ENCODE measurements at places on chromosomes 13 and 19.

GRCh38 chr13:83884141-83884540 lies 1.9 kb upstream of the SLITRK1 start:
- peaks cover 35% of the 10 kb centered on the region for H3K4me1 ChIP-seq
- H3K4me3 ChIP-seq = peak overlapping the region; percentile 89
- H3K27ac ChIP-seq = no peak overlapping the region

- H3K4me1 ChIP-seq = no peaks in the 10 kb centered on the region
- no peak overlapping the region for H3K27ac ChIP-seq
- DNase-seq = no peak
- peaks cover 10% of the 10 kb centered on the region for H3K27me3 ChIP-seq
- no peaks in the 10 kb centered on the region for H3K36me3 ChIP-seq
These were observed 222.4 kb downstream of the UQCRFS1 start for GRCh38 chr19:28990522-28990921.

- H3K27ac ChIP-seq = no peak overlapping the region
- H3K4me3 ChIP-seq = no peak overlapping the region
These were observed 23.1 kb downstream of the GAS6 start for GRCh38 chr13:113840541-113841352.

DNA sequence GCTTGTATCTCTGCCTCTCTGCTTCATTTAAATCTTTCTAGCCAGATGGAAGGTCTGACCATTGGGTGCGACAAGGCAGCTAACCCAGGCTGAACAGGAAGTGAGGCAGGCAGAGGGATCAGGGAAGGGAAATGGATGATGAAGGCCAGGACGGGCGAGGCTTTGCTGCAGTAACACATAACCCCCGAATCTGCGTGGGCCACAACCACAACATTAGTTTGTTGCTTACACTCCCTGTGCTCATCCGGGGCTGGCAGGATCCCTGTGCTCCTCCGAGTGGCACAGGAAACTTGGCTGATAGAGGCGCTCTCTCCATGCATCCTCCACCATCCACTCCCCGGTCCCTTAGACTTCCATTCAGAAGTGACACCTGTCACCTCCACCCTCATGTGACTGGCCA lies 1.1 kb upstream of the FLT3LG start:
- H3K36me3 ChIP-seq = peaks cover 5% of the 10 kb centered on the region
- peak overlapping the region; percentile 71 for H3K27ac ChIP-seq
- H3K27me3 ChIP-seq = peaks cover 25% of the 10 kb centered on the region
- DNase-seq = no peak
- H3K4me3 ChIP-seq = no peak overlapping the region

- no peaks in the 10 kb centered on the region for H3K4me1 ChIP-seq
- H3K27me3 ChIP-seq = peaks cover 28% of the 10 kb centered on the region
- no peak overlapping the region for H3K4me3 ChIP-seq
- no peaks in the 10 kb centered on the region for H3K36me3 ChIP-seq
These were observed 4.5 kb upstream of the ARHGAP45 start for GRCh38 chr19:1062387-1063029.

DNA sequence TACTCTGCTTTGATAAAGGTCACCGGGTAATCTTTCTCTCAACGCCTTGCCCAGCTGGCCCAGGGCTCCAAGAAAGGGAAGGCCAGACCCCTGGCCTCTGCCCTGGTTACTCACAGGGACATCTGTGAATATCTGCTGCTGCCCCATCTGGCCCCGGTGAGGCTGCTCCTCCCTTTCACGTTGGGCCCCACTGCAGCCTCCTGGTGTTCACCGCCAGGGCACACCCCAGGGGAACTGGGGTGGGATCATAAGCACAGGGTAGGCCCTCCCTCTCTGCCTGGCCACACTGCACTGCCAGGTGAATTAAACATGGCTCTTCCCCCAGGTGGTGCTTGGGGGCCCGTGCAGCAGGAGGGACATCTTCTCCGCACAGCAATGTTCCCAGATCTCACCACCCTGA lies 12.7 kb downstream of the LAIR1 start:
- no peak for DNase-seq
- no peak overlapping the region for H3K4me3 ChIP-seq
- H3K27ac ChIP-seq = no peak overlapping the region
- no peaks in the 10 kb centered on the region for H3K4me1 ChIP-seq
- no peaks in the 10 kb centered on the region for H3K36me3 ChIP-seq

GRCh38 chr13:93789058-93789457 lies 562.5 kb downstream of the GPC6 start:
- DNase-seq = no peak
- peaks cover 6% of the 10 kb centered on the region for H3K27me3 ChIP-seq
- H3K4me1 ChIP-seq = peaks cover 6% of the 10 kb centered on the region

Data from neural crest cell (in vitro differentiated cells).